AG04450 (cell line): ENCODE measurements at places on chromosomes 2 and 18.

- DNase-seq: no peak
These were observed 42.9 kb downstream of the TMEM37 start for GRCh38 chr2:119474371-119475224.

DNA sequence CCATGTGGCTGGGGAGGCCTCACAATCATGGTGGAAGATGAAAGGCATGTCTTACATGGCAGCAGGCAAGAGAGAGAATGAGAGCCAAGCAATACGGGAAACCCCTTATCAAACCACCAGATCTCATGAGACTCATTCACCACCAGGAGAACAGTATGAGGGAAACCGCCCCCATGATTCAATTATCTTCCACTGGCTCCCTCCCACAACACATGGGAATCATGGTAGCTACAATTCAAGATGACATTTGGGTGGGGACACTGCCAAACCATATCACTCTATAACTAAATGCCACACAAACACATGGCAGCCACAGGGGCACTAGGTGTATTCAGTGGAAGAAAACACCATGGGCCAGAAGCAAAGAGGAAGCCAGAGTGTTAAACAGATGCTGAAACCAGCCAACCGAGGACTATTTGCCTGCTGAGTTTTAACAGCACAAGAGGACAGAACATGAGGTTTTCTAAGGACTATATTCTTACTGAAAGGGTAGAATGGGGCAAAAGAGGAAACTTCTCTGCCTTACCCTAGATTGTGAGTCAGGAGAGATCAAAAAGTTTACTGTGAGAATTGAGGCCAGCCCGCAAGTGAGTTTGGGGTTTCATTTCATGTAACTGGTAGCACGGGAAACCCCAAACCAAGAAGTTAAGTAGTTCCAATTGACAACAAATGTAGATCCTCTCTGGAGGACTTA is 49.2 kb downstream of the SIGLEC15 start:
- no peak for DNase-seq

DNA sequence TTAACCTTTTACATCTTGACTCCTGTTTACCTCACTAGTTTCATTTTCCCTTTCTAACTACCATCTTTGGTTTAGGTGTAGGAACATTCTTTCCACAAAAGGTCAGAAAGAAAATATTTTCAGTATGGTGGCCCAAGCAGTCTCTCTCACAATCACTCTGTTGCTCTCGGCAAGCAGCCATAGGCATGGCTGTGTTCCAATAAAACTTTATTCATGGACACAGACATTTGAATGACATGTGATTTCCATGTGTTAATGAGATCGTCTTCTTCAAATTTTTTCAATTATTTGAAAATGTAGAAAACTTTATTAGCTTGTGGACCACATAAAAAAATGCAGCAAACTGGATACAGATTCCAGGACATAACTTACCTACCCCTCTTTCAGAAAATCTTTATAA is 109.7 kb upstream of the CNTNAP5 start:
- DNase-seq: no peak

DNA sequence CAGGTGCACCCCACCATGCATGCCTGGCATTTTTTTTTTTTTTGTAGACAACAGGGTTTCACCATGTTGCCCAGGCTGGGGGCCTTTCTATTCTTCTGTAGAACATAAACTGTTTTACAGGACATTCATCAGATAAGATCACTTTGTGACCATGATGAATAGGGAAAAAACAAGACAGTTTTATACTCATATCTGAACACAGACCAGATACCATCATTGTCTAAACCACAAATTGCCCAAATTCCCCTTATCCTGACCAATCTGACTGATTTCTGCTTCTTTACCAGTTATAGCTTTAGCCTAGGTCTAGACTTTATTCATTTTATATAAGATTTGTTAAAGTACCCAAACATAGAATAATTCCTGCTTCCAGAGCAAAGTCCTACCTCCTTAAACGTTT is 1699.3 kb upstream of the TMEFF2 start:
- no peak for DNase-seq

- no peak for DNase-seq
These were observed 26.5 kb upstream of the INO80C start for GRCh38 chr18:35524226-35524625.

GRCh38 chr2:202786842-202787241 is 84.7 kb downstream of the ICA1L start:
- DNase-seq: no peak

- DNase-seq: no peak
These were observed 542 bp downstream of the PGAP1 start for GRCh38 chr2:196925768-196926561.

DNA sequence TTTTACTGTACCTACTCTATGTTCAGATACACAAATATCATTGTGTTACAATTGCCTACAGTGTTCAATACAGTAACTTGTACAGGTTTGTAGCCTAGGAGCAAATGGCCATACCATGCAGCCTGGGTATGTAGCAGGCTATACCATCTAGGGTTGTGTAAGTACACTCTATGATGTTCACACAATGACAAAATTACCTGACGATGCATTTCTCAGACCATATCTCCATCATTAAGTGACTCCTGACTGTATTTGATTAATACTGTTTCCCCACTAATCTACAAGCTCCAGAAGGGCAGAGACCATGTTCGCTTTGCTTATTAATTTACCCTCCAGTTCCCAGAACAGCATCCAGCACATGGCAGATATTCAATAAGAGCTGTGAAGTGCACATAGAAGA is 372.2 kb downstream of the METTL4 start:
- DNase-seq: no peak

DNA sequence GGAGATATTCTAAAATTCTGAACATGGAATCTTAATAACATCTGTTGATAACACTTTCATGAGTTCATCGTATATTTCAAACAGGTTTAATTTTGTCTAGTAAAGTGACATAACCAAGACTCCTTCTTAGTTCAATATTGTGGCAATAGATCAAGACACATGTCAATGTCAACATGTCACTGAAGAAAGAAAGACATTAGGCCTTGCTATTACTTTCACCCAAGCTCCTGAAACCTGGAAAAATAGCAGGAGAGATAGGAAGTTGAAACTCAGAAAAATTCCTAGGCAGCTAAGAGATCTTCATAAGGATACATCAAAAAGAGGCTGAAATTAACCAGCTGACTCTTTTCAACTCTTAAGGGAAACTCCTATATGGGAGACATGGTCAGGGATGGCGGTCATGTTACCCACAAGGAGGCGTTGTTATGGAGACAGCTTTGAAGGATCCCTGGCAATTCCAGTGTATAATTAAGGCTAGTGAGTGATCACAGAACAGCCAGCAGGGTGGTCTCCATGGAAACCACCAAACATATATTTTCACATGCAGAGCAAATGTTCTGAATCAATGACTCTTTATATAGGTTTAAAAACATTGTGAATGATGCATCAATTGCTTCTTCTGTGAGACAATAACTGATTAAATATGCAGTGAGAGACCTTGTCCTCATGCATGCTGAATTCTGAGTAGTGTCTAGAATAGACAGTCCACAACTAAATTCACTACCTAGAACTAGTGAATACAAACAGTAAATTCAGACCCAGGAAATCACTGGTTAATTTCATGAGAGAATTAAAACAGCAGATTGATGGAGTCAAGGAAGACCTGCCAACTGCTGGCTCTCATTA is 115.3 kb upstream of the RIOK3 start:
- peak; percentile 30 for DNase-seq

- DNase-seq: no peak
These were observed 3.7 kb upstream of the SPR start for GRCh38 chr2:72883356-72883962.

GRCh38 chr2:43220229-43220751 is 6.1 kb downstream of the ZFP36L2 start:
- DNase-seq: no peak

DNA sequence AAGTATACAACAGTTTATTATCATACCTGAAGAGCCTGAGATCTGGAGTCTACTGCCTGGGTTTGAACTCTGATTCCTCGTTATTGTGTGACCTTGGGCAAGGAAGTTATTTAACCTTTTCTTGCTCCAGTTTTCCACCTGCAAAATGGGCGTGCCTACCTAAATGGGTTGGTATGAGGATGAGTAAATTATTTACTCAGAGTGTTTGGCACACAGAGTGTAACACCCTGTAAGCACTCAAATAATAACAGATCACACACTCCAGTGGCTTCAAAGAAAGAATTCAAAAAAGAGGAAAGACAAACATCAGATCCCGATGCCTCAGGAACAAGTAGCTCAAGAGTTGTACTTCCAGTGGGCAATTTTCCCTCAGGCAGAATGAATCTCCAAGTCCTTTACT is 2.4 kb downstream of the SRD5A2 start:
- no peak for DNase-seq

DNA sequence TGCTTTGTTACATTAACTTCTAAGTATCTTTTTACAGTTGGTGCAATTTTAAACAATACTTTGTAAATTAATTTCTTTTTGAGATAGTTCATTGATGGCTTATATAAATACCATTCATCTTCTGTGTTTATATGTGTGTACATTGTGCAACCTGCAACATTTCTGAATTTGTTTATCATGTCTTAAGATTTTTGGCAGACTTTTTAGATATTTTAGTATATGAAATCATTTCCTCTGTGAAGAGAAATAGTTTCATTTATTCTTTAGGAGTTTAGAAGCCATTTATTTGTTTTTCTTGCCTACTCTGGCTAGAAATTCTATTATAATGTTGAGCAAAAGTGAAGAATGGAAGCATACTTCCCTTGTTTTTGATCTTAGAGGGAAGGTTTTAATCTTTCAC is 337.8 kb upstream of the DSEL start:
- DNase-seq: no peak

- no peak for DNase-seq
These were observed 46.9 kb upstream of the STRN start for GRCh38 chr2:37013315-37013641.

DNA sequence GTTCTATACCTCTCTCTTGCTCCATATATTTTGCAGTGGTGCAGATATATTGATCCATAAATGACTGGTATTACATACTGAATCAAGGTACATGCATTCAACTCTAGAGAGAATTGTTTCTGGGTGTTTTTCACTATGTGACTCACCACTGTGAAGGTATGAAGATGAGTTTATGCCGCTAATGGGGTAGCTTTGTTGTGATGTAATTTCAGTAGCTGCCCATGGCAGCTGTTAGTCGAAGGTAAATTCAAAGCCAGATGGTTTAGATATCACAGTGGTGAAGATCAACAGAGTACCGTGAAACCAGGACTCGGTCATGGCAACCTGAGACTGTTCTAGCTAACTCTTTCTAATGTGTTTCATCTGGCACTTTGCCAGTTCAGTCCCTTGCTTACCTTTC is 50.4 kb downstream of the PKP4 start:
- no peak for DNase-seq

DNA sequence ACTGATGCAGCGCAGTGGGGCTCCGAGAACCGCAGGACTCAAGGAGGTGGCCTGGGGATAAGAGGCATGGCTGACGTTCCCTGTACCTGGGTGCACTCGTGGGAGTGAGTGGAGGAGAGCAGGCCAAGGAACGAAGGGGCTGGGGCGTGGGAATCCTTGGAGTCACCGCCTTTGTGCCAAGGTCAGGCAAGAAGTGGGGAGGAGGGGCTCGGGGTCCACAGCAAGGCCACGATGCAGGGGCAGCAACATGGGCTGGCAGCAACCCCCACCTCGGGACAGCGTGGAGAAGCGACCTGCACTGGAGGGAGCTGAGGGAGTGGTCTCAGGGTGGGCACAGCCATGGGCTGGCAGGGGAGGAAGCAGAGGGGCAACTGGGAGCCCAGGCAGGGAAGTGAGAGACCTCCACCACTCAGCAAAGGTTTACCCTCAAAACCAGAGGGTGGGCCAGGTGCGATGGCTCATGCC is 18.6 kb downstream of the ARID5A start:
- no peak for DNase-seq

- no peak for DNase-seq
These were observed 128.8 kb upstream of the ARHGAP28 start for GRCh38 chr18:6600667-6601167.

DNA sequence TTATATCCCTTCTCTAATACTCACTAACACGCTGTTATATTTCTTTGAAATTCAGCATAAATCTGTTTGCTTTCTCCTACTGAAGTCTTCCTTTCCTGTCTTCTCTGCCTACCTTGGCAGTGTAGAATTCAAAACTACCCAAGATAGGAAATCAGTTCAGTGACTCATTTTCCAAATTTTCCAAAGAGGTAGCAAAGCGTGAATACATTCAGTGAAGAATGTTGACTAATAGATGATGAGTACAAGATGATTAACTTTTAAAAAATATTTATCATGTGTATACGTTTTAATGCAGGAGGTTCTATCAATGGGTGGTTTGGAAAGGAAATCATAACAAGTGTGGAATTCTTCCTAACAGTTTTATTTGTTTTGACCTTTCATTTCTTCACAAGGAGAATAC is 201.9 kb upstream of the SLC8A1 start:
- DNase-seq: no peak
